Activated CD4-positive, alpha-beta T cell treated with anti-CD3 and anti-CD28 coated beads for 4 hours (primary cell): ENCODE measurements at places on chromosomes 6 and 20.
A peak's percentile ranks its signal among the peaks of the same experiment; 100 is the strongest.

GRCh38 chr6:32815996-32816395 lies 806 bp downstream of the HLA-DOB start:
- no peak for DNase-seq

GRCh38 chr20:62522748-62523396 lies 47.1 kb upstream of the GATA5 start:
- DNase-seq, result no peak

- DNase-seq, result no peak
Measured at GRCh38 chr6:121932076-121932991, 467.1 kb upstream of the HSF2 start.

DNA sequence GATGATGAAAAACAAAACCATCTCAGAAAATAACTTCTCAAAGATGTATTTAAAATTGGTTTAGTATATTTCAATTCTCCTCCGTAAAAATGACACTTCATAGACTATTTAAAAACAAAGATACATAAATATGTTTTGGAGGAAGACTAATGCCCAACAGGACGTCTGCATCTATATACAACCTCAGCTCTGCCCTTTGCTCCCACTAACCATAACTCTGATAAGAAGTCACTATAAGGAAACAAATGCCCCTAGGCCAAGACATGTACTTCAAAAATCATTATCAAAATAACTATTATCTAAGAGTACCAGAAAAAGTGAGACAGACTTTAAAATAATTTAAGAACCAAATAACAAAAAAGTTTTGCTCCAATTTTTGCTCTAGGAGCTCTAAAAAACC lies 23.4 kb downstream of the PLAGL1 start:
- no peak for DNase-seq

DNA sequence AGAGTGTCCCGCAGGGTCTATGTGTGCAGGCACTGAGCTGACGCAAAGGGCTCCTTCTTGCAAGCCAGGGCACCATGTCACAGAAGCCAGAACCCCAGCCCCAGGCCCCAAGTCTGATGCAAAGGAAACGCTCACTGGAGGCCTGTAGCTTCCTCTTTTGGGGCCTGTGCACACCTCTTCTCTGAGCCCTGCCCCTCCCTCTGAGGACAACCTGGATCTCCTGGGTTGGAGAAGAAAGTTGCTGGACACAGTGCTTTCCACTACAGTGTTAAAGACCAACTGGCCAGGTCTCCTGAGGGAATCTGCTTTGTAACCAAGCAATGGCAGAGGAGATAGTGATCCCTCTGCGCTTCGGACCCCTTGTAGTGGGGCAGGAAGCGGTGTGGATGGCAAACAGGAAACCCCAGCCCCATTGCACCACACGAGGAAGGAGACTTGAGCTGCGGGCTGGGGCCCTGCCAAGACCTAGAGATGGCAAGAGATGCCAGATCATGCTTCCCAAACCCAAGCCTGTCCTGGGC lies 90.0 kb downstream of the PRND start:
- DNase-seq, result peak; percentile 54

DNA sequence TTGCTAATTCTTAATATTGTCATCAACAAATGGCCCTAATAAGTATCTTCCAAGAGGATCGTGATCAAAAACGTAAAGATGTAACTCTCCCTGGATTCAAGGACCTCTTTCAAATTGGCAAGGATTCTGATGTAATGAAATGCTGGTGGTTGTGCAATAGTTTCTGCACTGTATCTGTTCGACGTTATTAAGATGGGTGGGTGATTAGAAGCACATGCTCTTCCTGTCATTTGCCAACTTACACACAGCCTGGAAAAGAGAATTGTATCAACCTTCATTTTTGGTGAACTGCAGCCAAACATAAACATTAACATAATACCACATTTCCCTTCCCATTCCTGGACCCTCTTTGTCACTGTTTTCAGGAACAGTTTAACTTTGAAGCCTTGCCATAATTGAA lies 9.8 kb downstream of the FOXQ1 start:
- no peak for DNase-seq

GRCh38 chr6:17086469-17086868 lies 15.4 kb upstream of the STMND1 start:
- DNase-seq, result peak; percentile 14

GRCh38 chr6:8069151-8069550 lies 5.0 kb upstream of the BLOC1S5 start:
- DNase-seq, result no peak

GRCh38 chr6:135842618-135843392 lies 8.7 kb upstream of the PDE7B start:
- DNase-seq, result no peak

- no peak for DNase-seq
Measured at GRCh38 chr20:62685781-62686555, 22.7 kb upstream of the NTSR1 start.

DNA sequence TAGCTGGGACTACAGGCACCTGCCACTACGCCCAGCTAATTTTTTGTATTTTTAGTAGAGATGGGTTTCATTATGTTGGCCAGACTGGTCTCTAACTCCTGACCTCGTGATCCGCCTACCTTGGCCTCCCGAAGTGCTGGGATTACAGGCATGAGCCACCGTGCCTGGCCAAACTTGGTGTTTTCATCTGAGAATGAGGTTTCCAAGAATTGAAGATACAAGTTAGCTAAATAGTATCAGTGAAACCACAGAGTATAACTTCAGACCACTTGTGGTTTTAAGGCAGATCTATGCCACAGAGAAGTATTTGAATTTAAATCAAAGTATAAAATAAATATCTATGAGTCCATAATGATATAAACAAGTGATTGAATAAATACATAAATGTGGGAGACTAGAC lies 70.1 kb downstream of the SLC16A10 start:
- DNase-seq, result no peak

GRCh38 chr6:126145351-126145750 lies 159.0 kb downstream of the TRMT11 start:
- DNase-seq, result no peak

DNA sequence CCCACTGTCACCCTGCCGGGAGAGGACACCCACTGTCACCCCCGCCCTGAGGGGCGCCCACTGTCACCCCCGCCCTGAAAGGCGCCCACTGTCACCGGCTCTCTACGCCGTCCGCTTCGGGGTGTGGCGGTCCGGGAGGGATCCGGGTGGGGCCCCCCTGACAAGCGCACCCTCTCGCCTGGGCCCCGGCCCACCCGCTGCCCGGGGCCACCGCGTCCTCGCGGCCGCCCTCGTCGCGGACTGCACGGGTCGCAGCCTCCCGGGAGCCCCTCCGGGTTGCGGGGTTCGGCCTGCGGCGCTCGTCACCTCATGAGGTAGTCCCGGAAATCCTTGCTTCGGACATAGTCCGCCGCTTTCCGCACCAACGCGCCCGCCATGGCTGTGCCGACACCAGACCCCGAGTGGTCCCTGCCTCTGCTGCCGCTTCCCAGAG lies 224 bp downstream of the MPC1 start:
- DNase-seq, result no peak

GRCh38 chr6:106770081-106770480 lies 140.7 kb downstream of the QRSL1 start:
- DNase-seq, result no peak

DNA sequence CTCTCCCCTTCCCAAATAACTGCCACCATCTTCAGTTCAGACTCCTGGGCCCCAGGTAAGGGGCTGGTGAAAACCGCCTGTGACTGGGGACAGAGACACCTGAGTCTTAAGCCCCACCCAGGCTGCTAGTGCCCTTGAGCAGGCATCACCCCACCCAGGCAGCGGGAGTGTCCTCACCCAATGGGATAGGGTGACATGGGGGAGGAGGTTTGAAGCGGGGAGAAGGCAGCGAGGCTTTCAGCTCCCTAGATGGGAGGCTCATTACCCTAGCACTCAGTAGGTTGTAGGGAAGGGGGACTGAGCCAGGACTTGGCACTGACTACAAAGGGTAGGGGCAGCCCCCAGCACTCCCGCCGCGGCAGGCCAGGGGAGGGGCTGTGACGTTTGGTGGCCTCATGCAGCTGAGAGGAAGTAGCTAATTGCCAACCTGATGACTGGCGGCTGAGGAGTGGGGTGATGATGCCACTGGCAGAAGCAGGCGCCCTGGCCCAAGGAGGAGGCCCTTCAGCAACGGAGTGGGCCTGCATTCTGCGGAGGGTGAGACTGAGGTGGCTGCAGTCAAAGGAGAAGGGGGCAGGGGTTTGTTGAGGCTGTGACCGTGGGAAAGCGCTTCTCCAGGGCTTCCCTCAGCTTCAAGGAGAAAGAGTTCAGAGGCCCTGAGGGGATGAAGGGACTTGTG lies 126.9 kb downstream of the MRPL14 start:
- no peak for DNase-seq

GRCh38 chr6:56173228-56173627 lies 74.2 kb downstream of the COL21A1 start:
- DNase-seq, result no peak

DNA sequence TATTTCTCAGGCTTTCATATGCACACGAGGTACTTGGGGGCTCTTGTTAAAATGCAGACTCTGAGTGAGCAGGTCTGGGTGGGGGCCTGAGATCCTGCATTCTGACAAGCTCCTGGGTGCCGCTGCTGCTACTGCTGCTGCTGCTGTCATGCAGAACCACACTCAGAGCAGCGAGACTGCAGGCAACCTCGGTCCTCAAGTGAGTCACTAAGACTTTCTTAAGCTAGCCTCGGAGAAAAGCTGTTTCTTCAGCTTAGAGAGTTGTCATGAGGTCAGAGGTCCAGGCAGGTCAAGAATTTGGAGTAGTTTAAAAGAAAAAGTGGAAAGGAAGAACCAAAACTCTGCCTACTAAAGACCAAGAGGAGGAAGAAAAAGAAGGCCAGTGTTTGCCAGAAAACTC lies 92.9 kb downstream of the SPTLC3 start:
- DNase-seq, result no peak

DNA sequence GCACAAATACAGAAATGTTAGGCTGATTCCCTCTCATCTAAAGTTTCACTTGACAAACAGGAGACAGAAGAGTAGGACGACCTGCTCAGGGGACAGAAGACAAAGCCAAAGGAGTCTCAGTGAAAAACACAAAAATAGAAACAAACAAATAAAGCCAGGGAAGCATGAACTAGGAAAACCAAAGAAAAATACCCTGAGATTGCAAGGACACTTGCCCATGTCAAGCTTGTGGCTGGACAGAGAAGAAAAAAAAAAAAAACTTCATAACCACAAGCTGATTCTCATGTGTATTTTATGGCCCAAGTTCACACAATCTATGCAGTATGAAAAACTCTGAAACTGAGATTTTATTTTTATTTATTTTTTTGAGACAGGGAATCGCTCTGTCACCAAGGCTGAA lies 85.6 kb upstream of the BEND6 start:
- no peak for DNase-seq
